ENCODE measurements at places on chromosomes 13 and 19. TPM values are rescaled to one million over a fixed set of nuclear protein-coding genes. Genes with fewer than 3 reads are reported as not detected.

GRCh38 chr19:23310729-23311211 is 60.6 kb upstream of the ZNF724 start:
- H3K36me3 ChIP-seq: no peaks in the 10 kb centered on the region
- no peaks in the 10 kb centered on the region for H3K4me1 ChIP-seq
- no peaks in the 10 kb centered on the region for H3K27me3 ChIP-seq
- no peak overlapping the region for H3K4me3 ChIP-seq
- H3K27ac ChIP-seq: no peak overlapping the region

GRCh38 chr13:113763961-113764792 is 5.2 kb downstream of the TMEM255B start:
- H3K27me3 ChIP-seq: peaks cover 92% of the 10 kb centered on the region
- H3K36me3 ChIP-seq: no peaks in the 10 kb centered on the region
- H3K4me1 ChIP-seq: peaks cover 10% of the 10 kb centered on the region
- H3K27ac ChIP-seq: no peak overlapping the region
- no peak for DNase-seq

DNA sequence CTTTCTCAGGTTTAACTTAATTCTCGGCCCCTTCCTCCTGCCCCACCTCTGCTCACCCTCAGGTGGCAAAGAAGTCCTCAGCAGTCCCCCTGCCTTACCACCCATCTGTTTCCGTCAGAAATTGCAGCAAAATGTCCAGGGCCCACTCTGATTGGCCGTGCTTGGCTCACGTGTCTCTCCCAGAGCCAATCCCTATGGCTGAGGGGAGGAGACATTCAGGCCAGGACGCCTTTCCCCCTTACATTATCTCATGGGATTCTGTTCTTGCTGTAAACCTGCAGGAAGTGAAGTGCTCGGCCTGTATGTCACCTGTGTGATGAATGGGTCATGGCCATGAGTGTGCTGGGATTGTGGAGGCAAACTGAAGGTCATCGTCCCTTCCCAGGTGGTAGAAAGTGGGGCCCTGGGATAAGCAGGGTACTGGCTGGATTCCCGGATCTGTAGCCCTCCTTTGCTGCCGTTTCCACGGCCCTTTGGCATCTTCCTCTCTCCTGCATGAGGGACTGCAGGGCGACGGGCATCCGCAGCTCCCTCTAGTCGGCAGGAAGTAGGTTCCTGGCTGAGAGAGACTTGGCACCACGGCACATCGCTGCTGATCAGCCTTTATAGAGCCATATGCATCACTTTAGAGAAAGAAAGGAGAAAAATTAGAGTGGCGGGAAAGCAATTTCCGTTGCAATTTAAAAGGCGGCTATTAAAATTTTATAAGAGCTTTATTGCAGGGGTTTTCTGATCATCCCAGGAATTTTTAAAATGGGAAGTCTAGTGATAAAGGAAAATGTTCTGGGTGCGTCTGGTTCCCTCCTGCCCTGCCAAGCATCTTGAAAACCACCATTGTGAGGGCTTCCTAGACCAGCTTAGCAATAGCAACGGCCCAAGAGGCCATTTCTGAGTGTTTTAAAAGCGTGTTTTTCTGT is 118.2 kb downstream of the SIPA1L3 start:
- H3K4me1 ChIP-seq: peaks cover 14% of the 10 kb centered on the region
- H3K4me3 ChIP-seq: no peak overlapping the region
- H3K36me3 ChIP-seq: no peaks in the 10 kb centered on the region
- DNase-seq: no peak
- no peak overlapping the region for H3K27ac ChIP-seq

The NECTIN2 gene
- 75.4 TPM for total RNA-seq

The SLC7A9 gene
- total RNA-seq: 4.7 TPM

- no peaks in the 10 kb centered on the region for H3K27me3 ChIP-seq
- H3K27ac ChIP-seq: no peak overlapping the region
- no peak for DNase-seq
- peaks cover 5% of the 10 kb centered on the region for H3K4me1 ChIP-seq
- no peaks in the 10 kb centered on the region for H3K36me3 ChIP-seq
Observed at GRCh38 chr19:55085923-55086715, 10.4 kb downstream of the EPS8L1 start.

DNA sequence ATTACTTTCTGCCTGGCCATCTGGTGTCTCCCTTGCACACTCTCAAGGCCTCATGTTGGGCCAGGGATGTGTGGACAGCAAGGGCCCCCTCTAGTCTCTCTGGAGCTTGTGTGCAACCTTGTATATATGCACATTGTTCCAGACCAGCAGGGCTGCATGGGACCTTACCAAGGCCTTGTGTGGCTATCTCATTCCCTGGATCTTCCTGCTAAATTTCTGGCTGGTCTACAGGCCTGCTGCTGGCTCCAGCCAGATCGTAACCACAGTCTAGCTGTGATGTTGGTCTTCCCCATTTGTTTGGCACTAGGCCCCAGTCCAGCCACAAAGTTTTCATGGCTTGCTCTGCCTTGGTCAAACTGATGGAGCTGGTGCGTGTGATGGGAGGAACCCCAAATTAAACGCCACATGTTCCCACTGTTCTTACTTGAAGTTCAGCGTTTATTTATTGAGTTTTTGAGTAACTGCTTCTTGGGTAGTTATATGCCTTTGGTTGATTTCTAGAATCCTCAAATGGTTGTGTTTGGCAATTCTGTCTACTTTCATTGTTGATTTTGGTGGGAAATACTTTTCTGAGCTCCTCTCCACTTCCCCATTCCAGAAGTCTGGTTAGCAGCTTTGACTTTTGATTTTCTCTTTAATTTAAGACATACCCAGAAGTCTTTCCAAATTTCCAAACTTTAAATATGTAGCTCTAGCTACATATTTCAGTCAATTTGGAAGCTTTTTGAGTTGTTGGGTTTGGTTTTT is 56.4 kb downstream of the SIPA1L3 start:
- peak; percentile 28 for DNase-seq
- no peaks in the 10 kb centered on the region for H3K27me3 ChIP-seq
- peaks cover 31% of the 10 kb centered on the region for H3K4me1 ChIP-seq
- H3K4me3 ChIP-seq: no peak overlapping the region

DNA sequence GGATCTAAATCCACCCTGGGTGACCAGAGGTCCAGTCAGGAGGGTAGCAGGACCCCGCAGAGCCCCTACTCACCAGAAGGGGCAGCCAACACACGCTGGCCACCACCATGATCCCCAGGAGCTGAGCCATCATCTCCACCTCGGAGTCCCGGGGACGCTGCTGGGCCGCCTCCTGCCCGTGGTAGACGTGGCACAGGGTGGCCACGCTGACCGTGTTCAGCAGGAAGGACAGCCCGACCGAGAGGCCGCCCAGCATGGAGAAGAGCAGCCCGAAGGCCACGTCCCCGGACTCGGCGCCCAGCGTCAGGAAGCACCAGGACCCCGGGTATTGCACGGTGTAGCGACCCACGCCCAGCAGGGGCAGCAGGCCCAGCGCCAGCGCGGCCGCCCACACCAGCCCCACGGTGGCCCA is 6.9 kb downstream of the TBXA2R start:
- H3K4me3 ChIP-seq: no peak overlapping the region
- H3K36me3 ChIP-seq: no peaks in the 10 kb centered on the region
- peaks cover 17% of the 10 kb centered on the region for H3K4me1 ChIP-seq
- no peak overlapping the region for H3K27ac ChIP-seq
- DNase-seq: no peak

DNA sequence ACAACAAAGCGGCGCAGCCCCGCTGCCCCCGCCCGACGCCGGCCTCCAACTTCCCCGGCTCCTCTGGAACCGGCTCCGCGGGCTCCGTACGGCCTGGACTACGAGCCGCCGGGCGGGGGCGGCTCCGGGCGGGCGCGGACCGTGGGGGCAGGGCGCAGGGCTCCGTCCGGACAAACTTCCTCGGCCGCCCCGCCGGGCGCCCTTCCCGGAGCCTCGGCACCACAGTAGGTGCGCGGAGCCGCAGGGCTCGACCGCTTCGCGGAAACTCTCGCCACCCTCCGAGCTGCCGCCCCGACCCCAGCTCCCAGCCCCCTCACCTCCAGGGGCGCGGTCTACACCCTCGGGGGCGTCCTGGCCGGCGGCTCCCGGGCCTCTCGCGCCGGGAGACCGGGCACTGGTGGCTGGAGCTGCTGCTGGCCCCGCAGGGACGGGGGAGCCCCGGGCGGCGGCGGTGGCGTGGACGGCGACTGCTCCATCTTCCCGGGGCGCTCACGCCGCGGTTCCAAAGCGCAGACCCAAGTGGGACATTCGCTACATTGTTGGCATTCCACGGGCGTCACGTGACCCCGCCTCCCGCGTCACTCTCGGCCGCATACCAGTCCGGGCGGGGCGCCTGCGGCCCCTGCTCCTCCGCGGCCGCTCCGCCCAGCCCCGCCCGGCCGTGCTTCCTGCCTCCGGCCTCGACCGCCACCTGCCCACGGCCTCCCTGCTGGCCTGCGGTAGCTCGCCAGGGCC is at the start of gene LATS2:
LATS2 (minus strand) TSS at position 558 of the 735 bp plus-strand sequence. CDS start 15,560 bp downstream, outside the sequence.
- H3K27me3 ChIP-seq: no peaks in the 10 kb centered on the region
- H3K4me3 ChIP-seq: peak within 1 kb of the TSS; percentile 91
- DNase-seq: peak; percentile 87
- H3K36me3 ChIP-seq: no peaks in the 10 kb centered on the region
- peaks cover 53% of the 10 kb centered on the region for H3K4me1 ChIP-seq
- peak within 1 kb of the TSS; percentile 97 for H3K27ac ChIP-seq

The ZNF443 gene
- total RNA-seq: 19.0 TPM

The NCAN gene
- total RNA-seq: not detected

DNA sequence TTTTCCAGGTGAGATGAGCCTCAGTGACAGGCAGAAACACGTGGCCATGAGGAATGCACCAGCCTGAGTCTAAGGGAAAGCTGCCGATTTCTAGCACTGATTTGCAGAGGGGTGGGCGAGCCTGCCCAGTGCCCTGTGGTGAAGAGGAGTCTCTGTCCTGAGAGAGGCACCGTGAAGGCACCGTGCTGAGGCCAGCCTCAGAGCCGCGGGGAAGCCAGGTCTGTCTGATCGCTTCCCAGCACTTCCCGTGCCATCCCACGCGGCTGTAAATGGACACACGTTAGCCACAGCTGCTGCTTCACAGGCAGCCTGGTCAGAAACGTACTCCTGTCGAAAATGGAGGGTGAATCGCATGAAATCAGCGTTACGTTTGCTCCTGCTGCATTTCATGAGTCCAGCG is 79.8 kb downstream of the ATP11A start:
- H3K27ac ChIP-seq: no peak overlapping the region
- no peaks in the 10 kb centered on the region for H3K27me3 ChIP-seq
- no peaks in the 10 kb centered on the region for H3K4me1 ChIP-seq

- H3K27me3 ChIP-seq: no peaks in the 10 kb centered on the region
- peak; percentile 16 for DNase-seq
- peaks cover 62% of the 10 kb centered on the region for H3K4me1 ChIP-seq
- H3K36me3 ChIP-seq: no peaks in the 10 kb centered on the region
- H3K27ac ChIP-seq: peak overlapping the region; percentile 99
Observed at GRCh38 chr13:33612641-33613638, 205.0 kb upstream of the RFC3 start.

DNA sequence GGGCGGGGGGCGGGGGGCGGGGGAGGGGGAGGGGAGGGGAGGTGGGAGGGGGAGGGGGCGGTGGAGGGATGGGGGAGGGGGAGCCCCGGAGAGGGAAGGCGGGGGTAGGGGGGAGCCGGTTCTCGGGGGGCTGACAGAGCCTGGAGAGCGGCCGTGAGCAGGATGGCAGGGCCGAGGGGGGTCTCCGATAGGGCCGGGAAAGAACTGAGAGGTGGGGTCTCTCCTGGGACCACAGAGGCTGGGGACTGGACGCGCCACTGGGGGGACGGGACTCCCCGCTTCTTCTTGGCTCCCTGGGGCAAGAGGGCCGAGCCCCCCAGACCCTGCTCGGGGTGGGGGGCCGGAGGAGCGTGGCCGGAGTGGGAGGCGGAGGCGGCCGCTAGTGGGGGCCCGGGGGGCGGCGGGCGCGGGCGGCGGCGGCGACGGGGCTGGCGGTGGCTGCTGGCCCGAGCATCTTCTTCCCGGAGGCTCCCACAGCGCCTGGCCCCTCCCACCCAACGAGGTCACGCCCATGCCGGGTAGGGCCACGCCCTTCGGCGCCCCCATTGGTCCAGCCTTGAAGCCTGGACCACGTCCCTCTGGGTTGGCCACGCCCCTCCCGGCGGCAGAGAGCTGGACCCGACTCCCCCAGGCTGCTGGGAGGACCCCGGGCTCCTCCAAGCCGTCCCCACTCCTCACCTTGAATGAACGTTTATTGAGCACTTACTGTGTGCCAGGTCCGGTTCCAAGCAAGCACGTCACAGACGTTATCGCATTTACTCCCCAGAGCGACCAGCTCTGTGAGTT is at the start of gene NOVA2:
NOVA2 (minus strand) TSS at position 313 of the 786 bp plus-strand sequence. CDS start 514 bp downstream, outside the sequence.
- H3K36me3 ChIP-seq: no peaks in the 10 kb centered on the region
- no peaks in the 10 kb centered on the region for H3K4me1 ChIP-seq
- H3K27me3 ChIP-seq: peaks cover 1% of the 10 kb centered on the region
- DNase-seq: no peak
- no peak within 1 kb of the TSS for H3K4me3 ChIP-seq
